ENCODE measurements at places on chromosomes 13 and 19.

- DNase-seq, result no peak
These were observed 631 bp downstream of the LACC1 start for GRCh38 chr13:43880214-43880855.

- DNase-seq, result no peak
These were observed 3.2 kb downstream of the ARHGAP35 start for GRCh38 chr19:46863818-46864629.

DNA sequence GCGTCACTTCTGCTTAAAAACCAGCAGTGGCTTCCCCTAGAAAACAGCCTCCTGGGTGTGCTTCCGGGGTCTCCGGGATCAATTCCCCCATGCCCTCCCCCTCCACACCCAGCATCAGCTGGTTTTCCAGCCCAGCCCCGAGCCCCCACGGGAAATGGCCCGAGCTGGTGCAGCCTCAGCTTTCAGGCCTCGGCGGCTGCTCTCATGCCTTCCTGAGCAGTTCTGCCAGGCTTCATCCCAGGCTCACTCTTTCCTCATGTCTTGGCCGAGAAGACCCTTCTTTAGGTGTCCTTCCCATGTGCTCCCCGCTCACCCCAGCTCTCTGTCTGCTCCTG is 103.1 kb upstream of the RNF113B start:
- no peak for DNase-seq

DNA sequence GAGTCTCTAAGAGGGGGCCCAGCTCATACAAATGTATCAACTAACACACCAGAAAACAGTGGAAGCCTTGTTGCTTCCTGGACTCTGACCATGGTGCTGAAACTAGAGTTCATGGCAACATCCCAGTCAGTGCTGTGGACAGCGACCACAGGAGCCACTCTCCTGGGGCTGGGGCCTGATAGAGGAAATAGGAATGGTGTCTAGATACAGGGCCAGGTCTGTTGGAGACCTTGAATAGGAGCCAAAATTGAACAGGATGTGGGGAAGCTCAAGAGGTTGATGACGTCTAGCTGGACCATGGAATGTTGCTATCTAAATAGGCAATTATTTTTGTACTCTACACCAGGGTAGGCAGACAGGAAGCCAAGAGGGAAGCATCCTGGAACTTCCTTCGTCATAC is 21.7 kb downstream of the LILRB4 start:
- DNase-seq, result no peak

DNA sequence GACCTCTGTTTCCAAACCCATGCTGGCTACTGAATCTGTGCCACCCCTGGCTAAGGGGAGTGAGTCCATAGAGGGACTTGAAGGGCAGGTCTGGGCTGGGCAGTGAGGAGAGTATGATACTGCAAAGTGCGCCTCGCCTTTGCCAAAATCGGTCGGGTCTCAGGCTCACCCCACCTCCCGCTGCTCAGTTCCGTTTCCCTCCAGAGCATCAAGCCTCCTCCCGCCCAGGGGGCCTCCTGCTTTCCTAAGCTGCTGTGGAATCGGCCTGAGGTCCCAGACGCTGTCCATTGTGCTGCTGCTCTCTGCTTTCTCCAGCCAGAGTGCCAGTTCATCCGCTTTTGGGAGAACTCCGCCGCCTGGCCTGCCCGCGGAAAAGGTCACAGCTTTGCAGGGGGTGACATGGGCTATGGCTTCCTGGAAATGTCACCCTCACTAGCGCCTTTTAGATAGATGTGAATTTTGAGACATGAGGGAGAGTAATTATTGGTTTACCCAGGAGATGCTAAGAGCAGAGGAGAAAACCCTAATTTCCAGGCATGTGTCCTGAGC is 1418.4 kb downstream of the UQCRFS1 start:
- no peak for DNase-seq

DNA sequence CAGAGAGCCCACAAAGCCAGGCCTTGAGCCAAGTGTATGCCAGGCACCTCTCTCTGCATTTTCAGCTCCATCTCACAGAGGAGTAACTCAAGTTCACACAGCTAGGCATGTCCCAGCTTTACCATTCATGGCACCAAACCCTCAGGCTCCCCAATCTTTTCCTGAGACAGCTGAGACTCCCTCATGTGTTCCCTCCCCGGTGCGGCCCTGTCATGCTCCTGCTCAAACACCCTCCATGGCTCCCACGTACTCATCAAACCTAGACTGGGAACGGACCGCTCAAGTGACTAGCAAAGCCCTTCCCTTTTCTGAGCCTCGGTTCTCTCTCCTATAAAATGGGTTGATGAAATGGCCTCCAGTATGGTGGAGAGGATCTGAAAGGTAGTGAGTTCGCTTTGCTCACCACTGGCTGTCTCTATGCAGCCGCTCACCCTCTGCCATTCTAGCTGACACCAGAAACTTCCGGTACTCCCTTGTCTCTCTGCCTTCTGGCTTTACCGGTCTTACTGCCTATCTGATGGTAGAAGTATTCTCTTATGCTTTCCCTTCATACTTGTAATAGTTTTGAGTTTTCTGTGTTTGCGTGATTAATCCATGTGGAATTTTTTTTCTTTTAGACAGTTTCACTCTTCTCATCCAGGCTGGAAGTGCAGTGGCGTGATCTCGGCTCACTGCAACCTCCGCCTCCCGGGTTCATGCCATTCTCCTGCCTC is 7.8 kb upstream of the SLC44A2 start:
- DNase-seq, result no peak

GRCh38 chr13:59274958-59275727 is 888.6 kb downstream of the DIAPH3 start:
- no peak for DNase-seq

- no peak for DNase-seq
These were observed 10.7 kb downstream of the CARM1 start for GRCh38 chr19:10882108-10882457.

- DNase-seq, result no peak
These were observed 133.9 kb downstream of the KL start for GRCh38 chr13:33150126-33150525.

DNA sequence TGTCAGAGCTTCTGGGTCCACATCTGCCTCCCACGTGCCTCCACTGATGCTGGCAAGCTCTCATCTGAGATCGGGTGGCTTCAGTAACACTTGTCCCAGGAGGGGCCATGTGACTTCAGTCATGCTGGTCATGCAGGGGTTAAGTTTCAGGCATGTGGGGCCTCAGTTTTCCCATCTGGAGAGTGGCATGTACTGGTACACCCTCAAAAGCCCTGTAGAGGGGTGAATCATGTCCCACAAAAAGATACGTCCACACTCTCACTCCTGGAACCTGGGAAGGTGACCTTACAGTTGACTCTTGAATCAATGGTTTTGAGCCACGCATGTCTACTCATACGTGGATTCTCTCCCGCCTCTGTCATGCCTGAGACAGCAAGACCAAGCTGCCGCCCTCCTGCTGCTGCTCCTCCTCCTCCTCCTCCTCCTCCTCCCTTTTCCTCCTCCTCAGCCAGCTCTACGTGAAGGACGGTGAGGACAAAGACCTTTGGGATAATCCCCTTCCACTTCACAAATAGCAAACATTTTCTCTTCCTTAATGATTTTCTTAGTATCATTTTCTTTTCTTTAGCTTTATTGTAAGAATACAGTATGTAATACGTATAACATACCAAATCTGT is 53.7 kb downstream of the COMP start:
- no peak for DNase-seq
